ENCODE measurements at places on chromosomes 2 and 18.

- no peak for DNase-seq
These were observed 214.1 kb upstream of the STON1 start for GRCh38 chr2:48315896-48316194.

GRCh38 chr2:132268977-132269523 is 107.3 kb upstream of the ANKRD30BL start:
- DNase-seq, result no peak

GRCh38 chr18:23967321-23968089 is 47.0 kb upstream of the TTC39C start:
- no peak for DNase-seq

GRCh38 chr18:63470751-63471150 is 6.0 kb upstream of the SERPINB5 start:
- DNase-seq, result no peak

- no peak for DNase-seq
These were observed 394 bp downstream of the SCYGR3 start for GRCh38 chr2:227614246-227614645.

- no peak for DNase-seq
These were observed 89.0 kb downstream of the MAPRE2 start for GRCh38 chr18:35130236-35130635.

GRCh38 chr2:235286622-235287374 is 207.0 kb upstream of the AGAP1 start:
- DNase-seq, result no peak

DNA sequence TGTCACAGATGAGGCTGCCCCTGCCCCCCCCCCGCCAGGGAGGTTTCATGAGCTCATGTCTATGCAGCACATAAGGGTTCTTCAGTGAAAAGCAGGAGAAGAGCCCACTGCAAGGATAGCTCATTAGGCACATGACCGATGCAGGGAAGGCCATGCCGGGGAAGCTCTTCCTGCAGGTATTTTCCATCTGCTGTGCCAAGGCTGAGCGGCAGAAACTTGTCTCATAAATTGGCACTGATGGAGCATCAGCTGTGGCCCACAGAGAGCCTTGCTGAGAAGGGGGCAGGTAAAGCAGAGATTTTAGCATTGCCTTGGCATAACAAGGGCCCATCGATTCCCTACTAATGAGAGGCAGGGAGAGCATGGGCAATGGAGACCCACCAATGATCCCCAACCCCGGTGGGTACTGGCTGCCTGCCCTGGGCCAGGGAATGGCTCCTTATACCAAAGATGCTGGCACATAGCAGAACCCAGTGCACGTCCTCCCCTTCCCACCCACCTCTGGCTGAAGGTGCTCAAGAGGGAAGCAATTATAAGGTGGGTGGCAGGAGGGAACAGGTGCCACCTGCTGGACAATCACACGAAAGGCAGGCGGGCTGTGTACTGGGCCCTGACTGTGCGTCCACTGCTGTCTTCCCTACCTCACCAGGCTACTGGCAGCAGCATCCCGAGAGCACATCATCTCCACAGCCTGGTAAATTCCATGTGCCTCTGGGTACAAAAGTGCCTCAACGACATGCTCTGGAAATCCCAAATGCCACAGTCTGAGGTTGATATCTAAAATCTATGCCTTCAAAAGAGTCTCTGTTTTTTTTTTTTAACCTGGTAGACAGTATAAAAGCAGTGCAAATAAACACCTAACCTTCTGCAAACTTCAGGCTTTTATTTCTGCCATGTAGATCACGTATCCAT is 41.4 kb downstream of the STEAP3 start:
- DNase-seq, result no peak

GRCh38 chr2:37819186-37819585 is 105.9 kb upstream of the RMDN2 start:
- DNase-seq, result no peak

DNA sequence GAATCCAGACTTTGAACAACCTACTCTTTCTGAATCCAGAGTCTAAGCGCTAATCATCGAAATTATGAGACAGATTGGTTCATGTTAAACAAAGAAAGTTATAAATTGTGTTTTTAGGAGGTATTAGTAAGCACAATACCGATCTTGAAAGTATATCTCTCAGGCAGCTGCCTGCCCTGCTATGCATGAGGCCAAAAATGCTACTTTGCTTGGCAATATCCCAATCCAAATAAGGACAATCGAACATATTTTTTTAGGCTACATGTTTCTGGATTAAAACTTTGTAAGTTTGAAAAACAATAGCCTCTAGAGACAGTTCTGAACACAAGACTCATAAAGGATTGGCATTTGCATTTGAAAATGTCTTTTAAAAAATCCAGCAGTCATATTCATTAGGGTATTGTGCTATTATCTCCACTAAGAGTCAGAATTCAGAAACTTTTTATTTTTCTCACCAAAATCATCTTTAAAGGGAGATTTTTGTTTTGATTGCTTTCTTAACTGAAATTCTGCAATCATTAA is 167.1 kb downstream of the PDE1A start:
- DNase-seq, result no peak

DNA sequence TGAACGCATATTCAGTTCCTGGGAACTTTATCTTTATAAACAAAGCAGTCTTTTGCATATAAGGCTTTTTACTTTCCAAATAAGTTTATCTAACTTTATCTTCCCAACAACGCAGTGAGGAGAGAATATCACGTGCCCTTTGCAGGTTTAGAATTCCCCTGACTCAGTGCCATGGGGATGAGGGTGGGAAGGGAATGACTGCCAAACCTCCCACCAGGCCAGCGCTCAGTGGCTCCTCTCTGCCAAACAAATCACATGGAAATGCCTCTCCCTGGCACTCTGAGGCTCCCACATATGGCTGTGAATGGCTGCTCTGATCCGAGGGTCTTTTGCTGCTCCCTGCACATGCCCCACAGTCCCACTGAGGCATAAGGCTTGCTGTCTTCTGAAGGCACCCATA is 158.3 kb downstream of the DNAH6 start:
- no peak for DNase-seq

- DNase-seq, result no peak
These were observed 4.7 kb upstream of the IL37 start for GRCh38 chr2:112906276-112906675.

GRCh38 chr2:7011356-7012083 is 94.3 kb downstream of the RNF144A start:
- no peak for DNase-seq

- no peak for DNase-seq
These were observed 191.2 kb downstream of the NCKAP5 start for GRCh38 chr2:133377021-133377481.

Measured in chondrocyte (in vitro differentiated cells).